ENCODE measurements at places on chromosomes 16 and 17.

DNA sequence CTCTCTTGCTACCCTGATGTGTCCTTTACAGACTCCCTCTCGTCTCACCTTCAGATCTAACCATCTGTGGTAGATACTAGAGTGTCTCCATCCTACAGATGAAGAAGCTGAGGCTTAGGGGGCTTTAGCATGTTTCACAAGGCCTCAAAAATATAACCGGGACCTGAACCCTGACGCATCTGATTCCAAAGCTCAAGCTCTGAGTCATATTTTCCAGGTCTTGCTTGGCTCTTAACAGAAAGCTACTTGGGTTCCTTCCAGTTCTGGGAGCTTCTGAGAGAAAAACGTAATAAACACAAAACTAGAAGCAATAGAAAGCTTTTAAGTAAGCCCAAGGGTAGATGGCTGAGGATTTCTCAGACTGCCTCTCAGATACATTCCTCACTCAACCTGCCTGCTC, 224.3 kb upstream of the EEF2KMT start:
- DNase-seq = no peak

- no peak for DNase-seq
Observed at GRCh38 chr16:81873206-81873605, 94.1 kb downstream of the PLCG2 start.

DNA sequence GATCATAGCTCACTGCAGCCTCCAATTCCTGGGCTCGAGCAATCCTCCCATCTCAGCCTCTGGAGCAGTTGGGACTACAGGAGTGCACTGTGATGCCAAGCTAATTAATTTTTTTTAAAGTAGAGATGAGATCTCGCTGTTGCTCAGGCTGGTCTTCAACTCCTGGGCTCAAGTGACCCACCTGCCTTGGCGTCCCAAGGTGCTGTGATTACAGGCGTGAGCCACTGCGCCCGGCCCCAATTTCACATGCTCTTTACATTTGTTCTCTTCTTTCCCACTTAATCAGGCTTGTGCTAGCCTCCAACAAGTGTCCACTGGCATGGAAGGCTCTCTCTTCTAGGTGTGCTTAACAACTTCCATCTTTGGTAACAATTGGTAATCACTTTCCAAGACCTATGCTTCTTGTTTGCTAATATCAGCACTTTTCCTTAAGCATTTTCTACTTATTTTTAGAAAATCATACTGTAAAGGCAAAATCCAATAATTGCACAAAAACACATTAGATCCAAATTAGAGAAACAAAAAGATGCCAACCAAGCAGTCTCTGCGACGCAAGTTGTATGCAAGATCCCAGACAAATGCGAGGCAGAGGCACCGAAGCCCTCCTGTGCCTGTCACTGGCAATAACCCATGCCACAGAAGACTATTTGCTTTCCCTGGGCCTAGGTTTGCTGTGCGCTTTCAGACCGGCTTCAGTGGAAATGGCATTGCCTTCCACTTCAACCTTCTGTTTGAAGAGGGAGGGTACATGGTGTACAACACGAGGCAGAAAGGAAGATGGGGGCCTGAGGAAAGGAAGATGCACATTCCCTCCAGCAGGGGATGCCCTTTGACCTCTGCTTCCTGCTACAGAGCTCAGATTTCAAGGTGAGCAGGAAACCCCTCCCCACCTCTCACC, 52.6 kb downstream of the NOS2 start:
- no peak for DNase-seq

- no peak for DNase-seq
Observed at GRCh38 chr17:18974407-18975149, 22.6 kb downstream of the SLC5A10 start.

- no peak for DNase-seq
Observed at GRCh38 chr17:61465550-61466237, 13.5 kb downstream of the TBX4 start.

DNA sequence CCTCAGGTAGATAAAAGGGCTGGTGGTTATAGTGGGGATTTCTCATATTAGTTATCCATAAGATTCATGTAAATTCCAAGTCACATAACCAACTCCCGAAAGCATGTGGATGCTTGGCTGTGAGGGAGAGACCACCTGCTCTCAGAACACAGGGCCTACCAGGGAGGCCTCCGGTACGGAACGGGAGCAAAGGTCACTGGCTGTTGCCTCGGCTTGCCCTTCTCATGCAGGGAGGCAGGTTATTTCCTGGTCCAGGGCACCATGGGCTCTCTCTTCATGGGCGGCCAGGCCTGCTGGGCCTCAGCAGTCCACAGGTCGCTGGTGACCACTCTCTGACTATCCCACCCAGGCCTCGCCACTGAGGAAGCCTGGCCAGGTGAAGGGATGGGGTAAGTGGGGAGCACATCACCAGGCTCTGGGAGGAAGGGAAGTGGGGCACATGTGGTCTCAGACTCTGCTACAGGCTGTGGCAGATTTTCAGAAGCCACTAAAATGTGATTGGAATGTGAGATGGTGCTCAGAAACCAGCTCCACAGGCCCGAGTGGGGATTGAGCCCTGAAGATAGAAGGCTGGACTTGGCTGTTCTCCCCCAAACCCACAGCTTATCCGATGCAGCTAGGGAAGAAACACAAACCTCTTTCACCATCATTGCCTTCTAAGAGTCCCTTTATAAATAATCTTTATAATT, 45.4 kb downstream of the HNF1B start:
- DNase-seq = no peak

- no peak for DNase-seq
Observed at GRCh38 chr16:67115639-67116038, 5.9 kb downstream of the PHAF1 start.

GRCh38 chr17:17236295-17237025, 508 bp downstream of the FLCN start:
- no peak for DNase-seq
